ENCODE measurements at places on chromosomes 6 and 20.

GRCh38 chr6:129195643-129196042 is 312.7 kb downstream of the LAMA2 start:
- no peak for DNase-seq

GRCh38 chr20:48431653-48432493 is 395.9 kb downstream of the PREX1 start:
- no peak for DNase-seq

GRCh38 chr20:63533871-63534393 is 3.2 kb downstream of the PTK6 start:
- DNase-seq = no peak

DNA sequence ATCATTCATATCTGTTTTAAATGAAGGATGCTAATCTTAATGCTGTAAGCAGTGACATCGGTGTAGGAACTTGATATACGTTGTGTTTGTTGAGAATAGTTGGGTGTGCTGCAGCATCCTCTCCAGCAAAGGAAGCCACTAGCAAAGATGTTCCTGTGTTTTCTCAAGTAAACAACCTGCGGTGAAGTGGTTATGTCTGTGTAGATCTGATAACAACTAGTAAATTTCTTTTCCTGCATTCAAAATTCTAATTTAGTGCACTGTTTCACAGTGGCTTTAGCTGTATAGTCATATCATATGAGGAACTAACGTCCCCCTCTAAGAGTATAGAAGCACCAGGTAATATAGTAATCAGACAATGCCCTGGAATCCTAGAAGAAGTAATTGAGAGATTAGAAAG is 38.7 kb downstream of the NCOA7 start:
- no peak for DNase-seq

GRCh38 chr6:70336996-70337742 is 34.3 kb upstream of the COL9A1 start:
- DNase-seq = no peak

GRCh38 chr6:119308048-119308570 is 41.5 kb downstream of the MAN1A1 start:
- no peak for DNase-seq

DNA sequence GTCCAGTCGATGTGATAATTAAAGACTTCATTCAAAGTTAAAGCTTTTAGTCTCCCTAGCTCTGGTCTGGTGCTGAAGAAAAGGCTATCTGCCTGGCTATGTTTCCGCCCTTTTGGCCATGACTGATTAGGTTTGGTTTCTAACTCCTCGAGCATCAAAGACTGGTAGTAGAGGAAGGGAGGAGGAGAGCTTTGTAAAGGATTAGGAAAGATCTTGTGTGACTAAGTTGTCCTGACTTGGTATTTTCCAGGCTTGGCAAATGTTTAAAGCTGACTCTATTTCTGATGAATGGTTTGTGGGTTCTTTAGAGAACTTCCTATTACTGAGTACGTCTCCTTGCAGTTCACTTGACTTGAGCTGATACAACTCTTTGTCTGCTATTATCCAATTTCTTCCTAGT is 312.9 kb downstream of the GJA1 start:
- DNase-seq = no peak

DNA sequence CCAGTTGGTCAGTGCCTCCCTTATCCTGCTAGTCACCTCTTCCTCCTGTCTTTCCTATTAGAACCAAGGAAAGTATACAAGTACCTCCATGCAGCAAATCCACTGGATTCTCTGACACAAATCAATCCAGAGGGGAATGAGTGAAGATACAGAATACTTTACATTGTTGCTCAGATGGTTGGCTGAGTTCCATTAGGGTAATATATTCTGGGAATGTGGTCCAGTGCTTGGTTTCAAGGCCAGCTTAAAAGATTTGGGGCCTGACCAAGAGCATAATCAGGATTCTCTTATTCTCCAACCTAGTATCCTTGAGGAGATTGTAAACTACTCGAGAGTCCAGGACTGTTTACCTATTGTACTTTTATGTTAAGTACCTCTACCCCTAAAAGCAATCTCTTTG is 23.0 kb downstream of the CARMIL1 start:
- no peak for DNase-seq

GRCh38 chr6:118897386-118897785 is 3.4 kb downstream of the ASF1A start:
- no peak for DNase-seq

DNA sequence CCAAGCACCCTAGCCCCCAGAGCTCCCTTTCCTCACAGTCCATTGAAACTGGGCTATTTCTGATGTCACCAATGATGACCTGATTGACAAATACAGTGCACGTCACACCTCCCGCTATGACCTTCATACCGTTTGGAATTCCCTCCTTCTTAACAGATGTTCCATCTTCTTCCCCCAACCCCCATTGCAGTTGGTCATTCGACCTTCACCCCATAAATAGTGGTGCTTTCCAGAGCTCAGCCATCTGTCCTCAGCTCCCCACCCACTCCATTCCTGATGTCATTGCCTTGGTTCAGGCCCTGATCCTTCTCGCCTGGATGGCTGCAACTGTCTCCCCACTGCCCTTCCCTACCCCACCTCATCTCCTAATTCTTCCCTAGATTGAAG is 198.5 kb downstream of the SOD2 start:
- DNase-seq = no peak

DNA sequence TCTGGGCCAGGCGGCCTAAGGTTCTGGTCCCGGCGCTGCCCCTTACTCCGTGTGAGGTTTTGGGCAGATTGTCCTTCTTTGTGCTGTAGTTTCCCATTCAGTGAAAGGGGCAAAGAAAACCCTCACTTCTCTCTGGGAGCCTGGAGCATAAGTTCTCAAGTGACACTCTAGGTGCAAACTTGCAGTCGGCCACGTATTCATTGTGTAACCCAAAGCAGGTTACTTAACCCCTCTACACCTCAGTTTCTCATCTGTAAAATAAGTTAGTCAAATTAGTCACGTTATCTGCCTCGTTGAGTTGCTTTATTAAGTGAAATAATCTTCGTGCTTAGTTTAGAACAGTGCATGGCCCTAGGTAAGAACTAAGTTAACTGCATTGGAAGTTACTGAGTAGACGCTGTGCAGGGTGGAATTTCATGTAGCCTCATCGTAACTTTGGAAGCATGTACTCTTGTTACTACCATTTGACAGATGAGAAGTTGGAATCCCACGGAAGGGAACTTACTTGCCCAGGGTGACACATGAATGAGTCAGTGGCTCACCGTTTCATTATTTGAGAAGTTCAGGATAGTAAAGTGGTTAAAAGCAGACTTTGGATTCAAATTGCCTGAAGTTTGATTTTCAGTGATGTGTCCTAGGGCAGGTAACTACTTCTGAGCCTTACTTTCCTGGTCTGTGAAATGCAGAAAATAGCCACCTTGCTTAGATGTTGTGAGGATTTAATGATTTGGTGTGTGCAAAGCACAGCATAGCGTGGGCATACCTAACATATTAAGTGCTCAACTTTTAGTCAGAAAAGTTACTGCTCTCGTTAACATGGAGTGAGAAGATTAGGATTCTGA is 556 bp upstream of the MROH8 start:
- DNase-seq = peak; percentile 23

DNA sequence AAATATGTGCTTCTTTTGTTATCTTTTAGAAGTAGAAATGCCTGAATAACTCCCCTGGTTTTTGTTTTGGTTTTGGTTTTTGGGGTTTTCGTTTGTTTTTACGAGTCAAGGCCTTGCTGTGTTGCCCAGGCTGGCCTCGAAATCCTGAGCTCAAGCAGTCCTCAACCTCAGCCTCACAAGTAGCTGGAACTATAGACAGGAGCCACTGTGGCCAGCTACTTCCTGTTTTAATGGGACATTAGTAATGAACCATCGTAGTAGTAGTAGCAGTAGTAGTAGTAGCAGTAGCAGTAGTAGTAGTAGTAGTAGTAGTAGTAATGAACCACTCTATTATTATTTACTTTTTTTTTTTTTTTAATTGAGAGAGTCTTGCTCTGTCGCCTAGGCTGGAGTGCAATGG is 66.0 kb downstream of the UBR2 start:
- no peak for DNase-seq

GRCh38 chr6:138586638-138587037 is 87.3 kb upstream of the NHSL1 start:
- no peak for DNase-seq

DNA sequence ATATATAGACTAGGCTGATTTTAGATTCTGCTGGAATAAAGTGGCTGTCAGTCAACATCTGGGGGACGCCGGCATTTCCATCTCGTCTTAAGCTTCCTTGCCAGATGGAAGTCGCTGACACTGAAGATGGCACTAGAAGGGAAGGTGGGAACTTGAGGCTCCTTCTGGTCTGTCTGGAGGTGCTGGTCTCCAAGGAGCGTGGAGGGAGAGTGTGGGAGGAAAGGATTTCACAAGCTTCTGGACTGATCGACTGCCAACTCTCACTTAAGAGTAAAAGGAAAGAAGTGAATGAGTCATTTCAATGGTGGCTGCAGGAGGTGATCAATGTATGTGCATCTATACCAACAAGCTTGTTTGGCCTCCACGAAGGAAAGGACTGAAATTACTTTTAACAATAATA is 40.4 kb downstream of the DUSP22 start:
- no peak for DNase-seq

- no peak for DNase-seq
Measured at GRCh38 chr20:39135885-39136544, 173.9 kb downstream of the DHX35 start.

DNA sequence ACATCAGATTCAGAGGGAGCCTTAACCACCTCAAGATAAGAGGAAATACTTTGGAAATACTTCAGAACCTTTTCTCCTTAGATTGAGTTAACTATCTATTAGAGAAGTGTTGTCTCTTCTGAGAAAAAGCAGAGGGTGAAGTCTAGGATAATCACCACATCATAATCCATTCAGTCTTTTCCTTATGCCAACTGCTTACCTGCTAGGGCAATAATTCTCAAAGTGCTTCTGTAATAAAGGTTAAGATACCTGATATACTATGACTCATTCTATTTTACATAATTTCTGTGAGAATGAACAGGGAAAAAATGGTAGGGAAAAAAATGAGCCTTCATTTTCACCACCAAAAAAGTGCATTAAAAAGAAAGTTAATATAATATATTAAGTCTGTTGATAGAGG is 70.1 kb upstream of the LOC128125822 start:
- DNase-seq = no peak

- no peak for DNase-seq
Measured at GRCh38 chr6:90285042-90285481, 11.6 kb downstream of the BACH2 start.

- DNase-seq = no peak
Measured at GRCh38 chr20:57655809-57656155, 35.6 kb upstream of the ZBP1 start.

GRCh38 chr6:131431718-131432117 is 141.3 kb upstream of the ARG1 start:
- DNase-seq = no peak

GRCh38 chr6:19697744-19698290 is 139.4 kb upstream of the ID4 start:
- DNase-seq = no peak

- DNase-seq = no peak
Measured at GRCh38 chr20:59044295-59044694, 1.7 kb upstream of the PRELID3B start.

- DNase-seq = peak; percentile 6
Measured at GRCh38 chr6:98847779-98848538, 13.6 kb downstream of the POU3F2 start.

GRCh38 chr20:5046656-5047339 is 45.5 kb upstream of the SLC23A2 start:
- no peak for DNase-seq

DNA sequence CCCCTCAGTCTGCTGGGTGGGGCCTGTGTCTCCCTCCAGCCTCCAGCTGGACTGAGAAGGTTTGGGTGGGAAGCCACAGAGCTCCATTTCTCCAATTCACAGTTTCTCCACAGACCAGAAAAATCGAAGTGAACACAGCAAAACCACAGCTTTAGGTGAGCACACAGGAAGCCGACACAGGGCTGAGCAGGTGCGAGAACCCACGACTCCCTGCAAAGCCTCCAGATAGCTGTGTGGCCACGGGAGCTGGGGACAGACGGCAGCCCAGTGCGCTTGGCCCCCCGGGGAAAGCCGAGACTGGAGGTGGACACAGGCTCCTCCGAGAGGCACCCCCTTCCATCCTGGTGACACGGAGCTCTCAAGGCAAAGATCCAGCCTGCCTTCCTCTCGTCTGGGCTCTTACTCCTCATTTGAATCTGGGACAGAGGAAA is 29.0 kb upstream of the MPC1 start:
- DNase-seq = peak; percentile 28

- peak; percentile 78 for DNase-seq
Measured at GRCh38 chr6:14711056-14711703, 534.7 kb upstream of the JARID2 start.

GRCh38 chr20:57612436-57612835 is 7.8 kb downstream of the ZBP1 start:
- no peak for DNase-seq

DNA sequence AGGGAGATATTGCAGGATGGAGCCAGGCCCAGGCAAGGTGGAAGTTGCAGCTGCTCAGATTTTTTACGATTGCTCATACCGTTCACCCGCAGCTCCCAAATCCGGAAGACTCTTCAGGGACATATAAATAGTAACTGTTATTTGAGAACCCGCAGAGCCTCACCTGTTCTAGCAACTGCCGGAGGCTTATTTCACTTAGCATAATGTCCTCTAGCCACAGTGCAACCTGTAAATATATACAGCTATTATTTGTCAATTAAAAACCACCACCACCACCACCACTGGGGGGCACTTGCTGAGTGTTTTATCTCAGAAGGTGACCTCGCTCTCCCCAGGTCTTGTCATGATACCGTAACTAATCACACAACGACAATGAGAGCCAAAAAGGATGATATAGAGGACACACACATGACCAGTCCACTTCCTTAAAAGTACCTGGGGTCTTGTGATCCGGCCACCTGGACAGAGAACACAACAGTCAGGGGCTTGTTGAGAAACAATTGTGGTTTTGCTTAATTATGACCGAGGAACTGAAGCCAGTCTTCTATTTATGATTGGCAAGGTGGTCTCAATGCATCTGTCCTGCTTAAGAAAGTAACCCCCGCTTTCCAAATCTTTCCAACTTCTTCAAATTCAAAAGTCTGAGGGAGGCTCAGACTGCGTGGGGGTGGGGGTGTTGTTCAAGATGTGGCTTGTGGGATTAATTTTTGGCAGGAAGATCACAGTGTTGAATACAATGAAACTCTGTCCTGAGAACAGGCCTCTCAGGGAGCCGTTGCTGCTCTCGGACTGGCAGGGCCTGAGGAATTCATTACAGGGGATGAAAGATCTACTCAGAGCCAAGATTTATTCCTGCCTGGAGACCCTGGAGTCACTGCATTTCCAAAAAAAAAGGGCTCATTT is 107.7 kb upstream of the PRND start:
- DNase-seq = peak; percentile 71

DNA sequence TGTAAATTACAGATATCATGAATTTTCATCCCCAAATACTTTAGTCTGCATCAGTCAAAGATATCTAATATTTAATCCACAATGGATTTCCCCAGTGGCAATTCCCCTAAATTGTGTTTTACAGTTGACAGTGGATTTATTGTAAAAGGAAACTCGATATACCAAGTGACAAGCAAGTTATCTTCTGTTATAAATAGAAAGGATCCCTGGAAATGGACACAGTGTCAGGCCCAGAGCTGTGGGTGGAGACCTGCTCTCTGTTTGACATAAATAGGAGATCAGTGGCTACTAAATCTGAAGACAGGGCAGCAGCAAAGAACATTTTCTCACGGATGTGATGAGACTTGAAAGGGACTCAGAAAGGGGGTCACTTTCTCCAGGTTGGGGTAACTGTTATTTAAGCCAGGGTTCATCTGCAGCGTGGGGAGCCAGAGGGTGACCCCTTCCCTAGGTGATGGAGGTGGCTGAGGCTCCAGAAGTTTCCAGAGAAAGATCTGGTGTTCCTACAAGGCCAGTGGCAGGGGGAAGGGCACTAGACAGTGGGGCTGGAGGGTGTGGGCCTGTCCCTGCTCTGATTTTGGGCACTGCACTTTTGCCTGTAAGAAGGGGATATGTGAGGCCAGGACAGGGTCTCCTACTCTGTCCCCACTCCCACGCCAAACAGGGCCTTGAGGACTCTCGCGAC is 12.3 kb upstream of the FAM110A start:
- no peak for DNase-seq
